Activated CD4-positive, alpha-beta T cell treated with anti-CD3 and anti-CD28 coated beads, Interleukin-2, Interleukin-4, amounts not matched to agents 100 ng/mL and 50 ng/mL, durations not matched to agents 16 hours and 8 hours (primary cell): ENCODE measurements at places on chromosomes 7 and 10.

GRCh38 chr7:46545790-46546189 is 624.7 kb upstream of the IGFBP3 start:
- no peak for DNase-seq

GRCh38 chr7:133230591-133231194 is 22.2 kb upstream of the EXOC4 start:
- peak; percentile 50 for DNase-seq

- DNase-seq, result no peak
Measured at GRCh38 chr10:15787426-15787825, 67.7 kb upstream of the ITGA8 start.

- no peak for DNase-seq
Measured at GRCh38 chr10:89371079-89371478, 6.8 kb upstream of the IFIT1B start.
